ENCODE measurements at places on chromosomes 5 and 9.

- no peak for DNase-seq
These were observed 8.8 kb downstream of the NEUROG1 start for GRCh38 chr5:135526924-135527323.

GRCh38 chr5:77991084-77991483 lies 214.9 kb upstream of the TBCA start:
- no peak for DNase-seq

- no peak for DNase-seq
These were observed 68.5 kb downstream of the RICTOR start for GRCh38 chr5:39005566-39006232.

GRCh38 chr5:129398026-129398678 lies 61.9 kb upstream of the ADAMTS19 start:
- DNase-seq: no peak

- DNase-seq: no peak
These were observed 152.1 kb downstream of the UNC13B start for GRCh38 chr9:35313916-35314315.

- no peak for DNase-seq
These were observed 631.6 kb downstream of the PDE4D start for GRCh38 chr5:59261969-59262368.

- no peak for DNase-seq
These were observed 50.2 kb downstream of the SLC1A1 start for GRCh38 chr9:4540425-4540824.

DNA sequence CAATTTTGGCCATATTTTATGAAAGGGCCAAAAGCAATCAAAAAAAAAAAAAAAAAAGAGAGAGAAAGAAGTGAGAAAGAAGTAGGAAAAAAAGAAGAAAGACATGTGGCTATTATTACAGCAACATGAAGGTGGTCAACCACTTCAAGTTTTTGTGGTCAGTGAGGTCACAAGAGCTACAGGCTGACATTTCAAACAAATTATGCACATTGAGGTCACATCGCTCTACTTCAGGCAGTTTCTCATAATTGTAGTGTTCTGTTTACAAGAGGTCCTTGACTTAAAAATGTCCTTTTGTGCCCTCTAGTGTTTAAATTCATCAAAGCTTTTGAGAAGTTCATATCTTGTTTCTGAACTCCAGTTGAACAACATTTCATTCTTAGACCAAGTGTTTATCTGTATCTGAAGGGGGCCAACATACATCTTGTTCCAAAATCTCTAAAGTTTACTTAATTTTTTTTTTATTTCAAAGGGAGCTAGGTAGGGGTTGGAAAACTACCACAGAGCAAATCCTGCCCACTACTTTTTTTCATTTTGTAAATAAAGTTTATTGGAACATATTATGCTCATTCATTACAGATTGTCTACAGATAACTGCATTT lies 513.1 kb downstream of the PDE4D start:
- DNase-seq: peak; percentile 47

DNA sequence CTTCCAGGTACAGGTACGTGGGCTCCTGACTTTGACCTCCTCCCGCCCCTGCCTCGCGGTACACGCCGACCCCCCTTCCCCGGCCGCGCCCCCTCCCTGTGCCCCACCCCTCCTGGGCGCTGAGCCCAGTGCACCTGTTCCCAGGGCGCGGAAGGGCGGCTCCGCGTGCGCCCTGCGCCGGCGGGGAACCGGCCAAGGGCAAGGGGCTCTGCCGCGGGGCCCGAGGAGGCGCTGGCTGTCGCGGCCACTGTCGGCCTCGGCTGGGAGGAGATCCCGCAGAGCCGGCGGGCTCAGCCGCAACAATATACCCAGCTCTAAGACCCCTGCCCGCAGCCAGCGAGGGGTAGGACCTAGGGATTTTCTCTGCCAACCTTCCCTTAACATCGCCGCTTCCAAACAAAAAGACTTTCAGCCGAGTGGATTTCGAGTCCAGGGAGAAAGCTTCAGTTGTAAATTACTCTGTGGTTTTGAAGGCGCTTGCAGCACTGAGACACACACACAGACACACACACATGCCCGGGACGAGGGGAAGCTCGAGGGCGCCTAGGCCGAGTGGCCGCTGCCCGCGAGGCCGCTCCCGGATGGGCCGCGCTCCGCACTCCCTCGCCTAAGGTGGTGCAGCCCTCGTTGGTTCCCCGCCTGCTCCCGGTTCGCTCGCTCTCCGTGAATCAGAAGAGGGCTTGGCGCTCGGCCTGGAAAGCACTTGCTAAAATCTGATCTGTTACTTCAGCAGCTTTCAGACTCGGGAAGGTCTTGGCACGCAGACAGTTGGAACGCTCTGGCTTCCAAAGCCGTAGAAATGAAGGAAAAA lies 1.2 kb downstream of the FGF18 start:
- DNase-seq: no peak

- no peak for DNase-seq
These were observed 34.1 kb upstream of the SLC6A19 start for GRCh38 chr5:1167361-1167727.

DNA sequence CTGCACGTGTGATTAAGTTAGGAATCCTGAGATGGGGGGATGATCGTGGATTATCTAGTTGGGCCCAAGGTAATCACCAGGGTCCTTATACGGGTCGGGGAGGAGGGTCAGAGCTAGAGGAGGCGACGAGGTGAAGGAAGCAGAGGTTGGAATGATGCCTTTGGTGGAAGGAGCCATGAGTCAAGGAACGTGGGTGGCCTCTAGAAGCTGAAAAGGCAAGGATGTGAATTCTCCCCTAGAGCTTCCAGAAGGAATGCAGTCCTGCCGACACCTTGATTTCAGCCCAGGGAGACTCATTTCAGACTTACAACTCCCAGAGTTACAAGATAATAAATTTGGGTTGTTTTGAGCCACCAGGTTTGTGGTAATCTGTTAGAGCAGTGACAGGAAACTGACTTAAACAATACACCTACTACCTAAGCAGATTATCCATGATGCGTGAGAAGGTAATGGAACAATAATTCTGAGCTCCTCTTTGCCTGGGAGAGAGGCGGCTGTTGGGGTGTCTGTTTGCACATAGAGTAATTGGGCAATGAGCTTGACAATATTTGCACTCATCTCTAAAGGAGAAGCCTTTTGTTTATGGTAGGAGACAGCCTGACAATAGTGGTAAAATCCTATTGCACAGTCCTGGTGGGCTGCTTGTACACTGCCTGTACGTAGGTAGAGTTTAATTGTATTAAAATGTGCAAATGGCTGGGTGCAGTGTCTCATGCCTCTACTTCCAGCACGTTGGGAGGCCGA lies 129.3 kb upstream of the IER5L start:
- DNase-seq: no peak

- no peak for DNase-seq
These were observed 107.4 kb downstream of the SCAMP1 start for GRCh38 chr5:78467752-78468357.

DNA sequence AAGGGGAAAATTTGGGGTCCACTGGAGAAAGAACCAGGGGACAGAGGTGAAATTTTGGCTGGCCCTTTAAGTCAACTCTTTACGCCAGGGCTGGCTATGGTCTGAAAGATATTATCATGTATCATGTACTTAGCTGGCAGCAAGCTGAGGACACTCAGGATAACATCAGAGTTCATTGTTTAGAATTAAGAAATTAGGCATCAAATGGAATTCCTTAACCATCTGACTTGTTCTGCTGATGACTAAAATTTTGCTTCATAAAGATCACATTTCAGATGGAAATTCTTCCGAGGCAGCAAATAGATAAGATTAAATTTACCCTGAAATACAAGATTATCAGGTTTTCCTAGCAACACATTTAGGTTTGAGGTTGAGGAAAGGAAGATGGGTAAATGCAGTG lies 269.4 kb upstream of the KLF9 start:
- no peak for DNase-seq

- no peak for DNase-seq
These were observed 67.1 kb downstream of the RETREG1 start for GRCh38 chr5:16549491-16550206.

GRCh38 chr9:92762781-92763708 lies 1.6 kb downstream of the BICD2 start:
- no peak for DNase-seq

DNA sequence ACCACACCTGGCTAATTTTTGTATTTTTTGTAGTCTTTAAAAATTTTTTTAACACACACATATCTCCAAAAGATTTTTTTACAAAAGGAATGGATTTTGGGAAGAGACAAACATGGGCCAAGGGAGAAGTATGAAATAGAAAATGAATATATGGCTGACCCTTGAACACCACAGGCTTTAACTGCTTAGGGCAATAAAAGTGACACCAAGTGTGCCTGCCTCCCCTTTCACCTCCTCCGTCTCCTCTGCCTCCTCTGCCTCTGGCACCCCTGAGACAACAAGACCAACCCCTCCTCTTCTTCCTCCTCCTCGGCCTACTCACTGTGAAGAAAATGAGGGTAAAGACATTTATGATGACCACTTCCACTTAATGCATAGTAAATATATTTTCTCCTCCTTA lies 483.9 kb downstream of the KDM4C start:
- DNase-seq: no peak

DNA sequence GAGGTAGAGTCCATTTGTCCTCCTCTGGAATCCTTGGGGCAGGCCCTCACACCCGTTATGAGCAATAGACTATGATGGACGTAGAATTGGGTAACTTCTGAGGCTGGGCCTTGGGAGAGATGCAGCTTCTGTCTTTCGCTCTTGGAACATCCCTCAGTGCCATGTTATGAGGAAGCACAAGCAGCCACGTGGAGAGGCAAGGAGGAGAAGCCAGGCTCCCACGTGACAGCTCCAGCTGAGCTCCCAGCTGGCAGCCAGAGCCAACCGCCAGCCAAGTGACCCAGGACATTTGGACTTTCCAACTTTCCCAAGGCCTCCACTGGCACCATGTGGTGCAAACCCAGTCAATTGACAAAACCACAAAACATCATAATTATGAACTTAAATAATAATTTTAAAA lies 43.0 kb upstream of the BOD1 start:
- no peak for DNase-seq

- DNase-seq: no peak
These were observed 24.9 kb downstream of the IPPK start for GRCh38 chr9:92645041-92645440.

- no peak for DNase-seq
These were observed 3.5 kb downstream of the LMX1B start for GRCh38 chr9:126617003-126617822.

- DNase-seq: no peak
These were observed 17.1 kb downstream of the C9orf43 start for GRCh38 chr9:113427629-113428028.

DNA sequence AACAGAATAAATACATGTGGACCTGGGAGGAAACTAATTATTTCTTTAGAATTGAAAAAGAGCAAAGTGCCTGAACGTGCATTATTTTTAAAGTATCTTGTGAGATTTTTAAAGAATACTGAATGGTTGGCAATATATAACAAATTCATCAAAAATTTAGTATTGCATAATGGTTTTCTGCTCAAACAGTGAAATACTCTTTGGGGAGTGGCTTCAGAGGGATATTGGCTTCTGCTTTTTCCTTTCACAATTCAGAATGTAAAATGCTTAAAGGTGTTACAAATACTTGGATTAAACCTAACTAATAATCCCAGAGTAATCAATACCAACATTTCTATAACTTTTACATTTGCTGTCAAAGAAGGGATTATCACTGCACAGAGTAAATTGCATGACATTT lies 379.3 kb upstream of the CHD1 start:
- DNase-seq: no peak

DNA sequence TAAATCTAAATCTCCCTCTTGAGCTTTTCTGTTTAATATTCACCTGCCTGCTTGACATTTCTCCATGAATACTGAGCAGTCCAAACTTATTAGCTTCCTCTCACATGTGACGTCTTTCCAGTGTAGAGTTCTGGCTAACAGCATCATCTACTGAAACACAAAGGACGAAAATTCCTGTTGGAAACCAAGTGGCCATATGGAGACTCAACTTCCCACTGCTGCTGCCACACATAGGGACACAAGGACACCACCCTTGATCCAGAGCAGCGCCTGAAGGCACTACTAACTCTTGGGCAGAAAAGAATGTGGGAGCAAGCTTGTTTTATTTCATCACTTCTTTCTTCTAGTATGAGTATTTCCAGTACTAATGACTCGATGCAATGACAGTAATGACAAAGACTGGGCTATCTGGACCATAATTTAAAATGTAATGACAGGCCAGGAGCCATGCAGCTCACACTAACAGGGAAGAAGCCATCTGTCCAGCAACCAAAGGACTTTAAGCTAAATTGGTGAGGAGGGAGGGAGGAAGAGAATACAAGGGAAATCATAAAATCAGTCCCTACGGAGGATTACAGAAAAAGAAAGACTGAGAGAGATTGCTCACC lies 19.2 kb downstream of the RNF130 start:
- DNase-seq: no peak

DNA sequence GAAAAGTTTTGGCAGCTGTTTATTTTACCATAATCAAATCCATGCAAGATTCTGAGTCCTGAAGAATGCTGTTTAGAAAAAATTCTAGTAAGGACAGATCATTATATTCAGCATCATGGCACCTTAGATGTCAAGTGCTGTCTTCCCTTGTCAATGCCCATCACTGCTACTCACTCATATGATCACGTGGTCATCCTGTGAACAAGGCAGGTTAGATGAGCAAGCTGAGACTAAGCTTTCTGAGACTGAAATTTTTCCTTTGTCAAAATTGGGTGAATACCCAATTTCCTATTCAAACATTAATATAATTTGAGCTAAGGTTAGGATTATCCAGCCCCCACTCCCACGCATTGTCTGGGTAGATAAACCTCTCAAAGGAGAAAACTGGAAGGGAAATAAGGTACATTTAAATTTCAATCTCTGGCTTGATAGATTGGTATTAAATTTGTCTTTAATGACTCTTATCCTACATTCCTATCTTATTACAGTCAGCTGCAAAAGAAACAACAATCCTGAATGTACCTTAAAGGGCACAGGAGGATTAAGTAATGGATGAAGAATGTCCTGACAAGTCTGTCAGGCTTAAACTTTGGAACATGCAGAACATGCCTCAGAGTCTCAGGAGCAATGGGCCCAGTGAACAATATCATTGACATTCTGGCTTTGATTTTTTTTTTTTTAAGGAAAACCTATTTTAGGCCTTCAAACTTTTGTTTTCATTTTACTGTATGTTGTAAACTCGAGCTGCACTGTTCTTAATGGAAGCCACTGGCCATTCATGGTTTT lies 148.7 kb upstream of the RANBP3L start:
- DNase-seq: no peak

DNA sequence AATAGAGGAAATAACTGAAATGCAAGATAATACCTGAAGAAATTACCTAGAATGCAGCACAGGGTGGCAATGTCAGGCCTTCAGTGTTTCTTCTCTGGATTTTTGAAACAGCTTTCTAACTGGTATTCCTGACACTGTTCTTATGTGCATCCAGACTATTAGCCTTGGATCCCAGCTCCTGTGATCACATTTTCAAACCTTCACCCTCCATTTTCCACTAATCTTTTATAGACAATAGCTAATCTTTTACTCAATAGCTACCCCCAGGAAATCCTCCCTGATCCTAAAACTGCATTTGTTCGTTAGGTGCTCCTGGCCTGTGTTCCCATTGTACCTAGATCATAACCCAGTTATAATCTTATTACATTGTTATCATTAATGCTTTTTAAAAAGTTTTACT lies 101.5 kb upstream of the DHFR start:
- DNase-seq: no peak

Measured in T-helper 2 cell treated with Interferon-gamma antibody and Interleukin-4, amounts not matched to agents 5 μg/mL and 100 μg/mL, for 36 hours (primary cell).